T-helper 2 cell treated with Interferon-gamma antibody and Interleukin-4, amounts not matched to agents 100 ng/mL and 5 ng/mL, for 36 hours (primary cell): ENCODE measurements at places on chromosomes 11 and 22. TPM values are rescaled to one million over a fixed set of nuclear protein-coding genes. Genes with fewer than 3 reads are reported as not detected.

Gene FZD4
- 0.02 TPM in 2 replicates for total RNA-seq

Gene LMO2
- total RNA-seq: 0.16 TPM in 1 of 2 replicates, not detected in the other

Gene ALDH3B1
- total RNA-seq: not detected in 2 replicates

Gene IL17REL
- total RNA-seq: not detected in 2 replicates

Gene PTPRCAP
- total RNA-seq: 308 and 324 TPM in 2 replicates

Gene SCN4B
- 0.11 TPM in 1 of 2 replicates, not detected in the other for total RNA-seq

Gene MS4A12
- total RNA-seq: not detected in 2 replicates

Gene FGF4
- not detected in 2 replicates for total RNA-seq

Gene OSM
- total RNA-seq: 237 and 246 TPM in 2 replicates
